ENCODE measurements at places on chromosomes 5 and 9.
A peak's percentile ranks its signal among the peaks of the same experiment; 100 is the strongest.

GRCh38 chr9:112103405-112103804 is 71.7 kb downstream of the SUSD1 start:
- DNase-seq = no peak

GRCh38 chr5:2303431-2304100 is 420.8 kb upstream of the IRX4 start:
- DNase-seq = no peak

DNA sequence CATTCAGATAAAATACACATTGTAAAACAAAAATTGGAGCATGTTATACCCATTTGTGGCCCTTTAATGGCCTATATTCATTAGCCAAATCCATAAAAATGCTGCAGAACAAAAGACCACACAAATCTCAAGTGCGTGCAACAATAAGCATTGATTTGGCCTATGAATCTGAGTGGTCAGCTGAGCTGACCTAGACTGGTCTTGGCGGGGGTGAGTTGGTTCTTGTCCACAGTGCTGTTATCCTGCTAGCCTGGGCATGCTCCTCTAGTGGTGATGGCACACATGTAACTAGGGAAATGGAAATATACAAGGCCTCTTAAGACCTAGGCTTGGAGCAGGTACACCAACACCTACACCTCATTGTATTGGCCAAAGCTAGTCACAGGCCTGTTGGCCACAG is 122.2 kb upstream of the TBCA start:
- DNase-seq = no peak

- no peak for DNase-seq
Measured at GRCh38 chr9:17757816-17758215, 178.9 kb downstream of the SH3GL2 start.

GRCh38 chr5:74433255-74433895 is 207.2 kb downstream of the ENC1 start:
- DNase-seq = no peak

GRCh38 chr9:101114317-101114716 is 85.8 kb downstream of the PLPPR1 start:
- DNase-seq = no peak

- DNase-seq = no peak
Measured at GRCh38 chr9:71941060-71941568, 29.7 kb downstream of the C9orf85 start.

GRCh38 chr9:93256878-93257807 is 73.2 kb downstream of the WNK2 start:
- no peak for DNase-seq

- no peak for DNase-seq
Measured at GRCh38 chr5:35066260-35066795, 18.6 kb upstream of the AGXT2 start.

DNA sequence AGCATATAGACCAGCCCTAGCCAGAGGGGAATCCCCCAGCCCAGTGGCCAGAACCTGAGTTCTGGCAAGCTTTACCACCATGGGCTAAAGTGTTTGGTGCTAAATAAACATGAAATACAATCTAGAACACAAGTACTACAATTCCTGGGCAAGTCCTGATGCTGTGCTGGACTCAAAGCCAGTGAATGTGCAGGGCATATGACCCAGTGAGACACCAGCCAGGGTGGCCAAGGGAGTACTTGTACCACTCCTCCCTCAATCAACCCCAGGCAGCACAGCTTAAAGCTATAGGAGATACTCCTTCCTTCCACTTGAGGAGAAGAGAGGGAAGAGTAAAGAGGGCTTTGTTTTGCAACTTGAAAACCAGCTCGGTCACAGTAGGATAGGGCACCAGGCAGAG is 63.6 kb downstream of the SSBP2 start:
- no peak for DNase-seq

DNA sequence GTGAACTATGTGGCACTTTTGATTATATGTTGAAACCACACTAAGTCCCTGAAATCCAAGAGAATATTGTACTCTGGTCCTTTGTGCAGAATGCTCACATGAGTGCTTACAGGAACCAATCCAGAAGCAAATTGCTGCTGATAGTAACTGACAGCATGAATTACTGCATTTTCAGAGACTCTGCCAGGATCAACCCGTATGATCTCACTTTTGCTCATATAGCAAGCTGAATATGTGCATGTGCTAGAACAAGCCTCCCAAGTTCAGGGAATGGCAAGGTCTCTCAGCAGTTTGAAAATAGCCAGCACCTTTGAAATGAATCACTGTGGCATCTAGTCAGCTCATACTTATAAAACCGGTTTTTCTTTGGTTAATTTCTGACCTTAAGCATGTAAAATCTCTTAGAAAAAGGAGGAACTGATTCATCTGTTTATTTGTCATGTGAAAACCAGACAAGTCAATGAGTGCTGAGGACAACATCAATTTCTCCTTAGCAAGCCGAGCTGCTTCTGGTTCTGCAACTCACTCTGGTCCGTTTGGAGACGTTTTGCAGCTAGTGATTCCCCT is 215.7 kb upstream of the ELL2 start:
- DNase-seq = no peak

DNA sequence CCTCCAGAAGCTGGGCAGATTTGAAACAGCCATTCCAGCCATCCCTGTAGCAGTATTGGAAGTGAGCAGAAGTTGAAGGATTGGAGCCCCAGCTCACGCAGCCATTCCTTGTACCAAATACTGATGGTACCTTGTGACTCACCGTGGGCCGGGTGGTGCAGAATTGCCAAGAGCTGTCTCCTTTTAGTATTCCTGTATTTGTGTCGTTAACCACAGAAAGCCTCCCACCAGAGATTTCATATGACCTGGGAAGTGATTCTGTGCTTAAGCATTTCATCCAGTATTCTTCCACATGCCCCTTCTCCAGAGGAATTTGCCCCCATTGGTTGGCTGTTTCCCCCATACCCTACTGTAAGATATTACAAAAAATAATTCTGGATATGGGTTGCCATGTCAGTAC is 17.7 kb upstream of the TLX3 start:
- DNase-seq = no peak

GRCh38 chr9:79542735-79543620 is 28.8 kb upstream of the TLE4 start:
- DNase-seq = no peak

DNA sequence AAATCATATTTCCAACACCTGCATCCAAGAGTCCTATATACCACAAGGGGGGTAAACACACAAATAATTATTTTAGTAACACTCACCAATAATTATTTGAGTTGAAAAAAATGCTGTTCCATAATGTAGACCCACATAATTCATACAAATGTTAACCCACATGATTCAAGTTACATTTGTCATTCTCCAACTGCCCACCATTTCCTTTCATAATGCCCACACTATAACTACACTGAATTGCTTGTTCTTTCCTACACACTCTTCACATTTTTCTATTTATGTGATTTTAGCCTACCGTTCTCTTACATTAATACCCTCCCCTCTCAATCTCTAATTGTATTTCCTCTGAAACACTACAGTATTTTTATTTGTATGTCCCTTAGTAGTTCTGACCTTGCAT is 35.9 kb upstream of the HK3 start:
- no peak for DNase-seq

- DNase-seq = no peak
Measured at GRCh38 chr5:10268100-10268499, 18.0 kb downstream of the CCT5 start.

DNA sequence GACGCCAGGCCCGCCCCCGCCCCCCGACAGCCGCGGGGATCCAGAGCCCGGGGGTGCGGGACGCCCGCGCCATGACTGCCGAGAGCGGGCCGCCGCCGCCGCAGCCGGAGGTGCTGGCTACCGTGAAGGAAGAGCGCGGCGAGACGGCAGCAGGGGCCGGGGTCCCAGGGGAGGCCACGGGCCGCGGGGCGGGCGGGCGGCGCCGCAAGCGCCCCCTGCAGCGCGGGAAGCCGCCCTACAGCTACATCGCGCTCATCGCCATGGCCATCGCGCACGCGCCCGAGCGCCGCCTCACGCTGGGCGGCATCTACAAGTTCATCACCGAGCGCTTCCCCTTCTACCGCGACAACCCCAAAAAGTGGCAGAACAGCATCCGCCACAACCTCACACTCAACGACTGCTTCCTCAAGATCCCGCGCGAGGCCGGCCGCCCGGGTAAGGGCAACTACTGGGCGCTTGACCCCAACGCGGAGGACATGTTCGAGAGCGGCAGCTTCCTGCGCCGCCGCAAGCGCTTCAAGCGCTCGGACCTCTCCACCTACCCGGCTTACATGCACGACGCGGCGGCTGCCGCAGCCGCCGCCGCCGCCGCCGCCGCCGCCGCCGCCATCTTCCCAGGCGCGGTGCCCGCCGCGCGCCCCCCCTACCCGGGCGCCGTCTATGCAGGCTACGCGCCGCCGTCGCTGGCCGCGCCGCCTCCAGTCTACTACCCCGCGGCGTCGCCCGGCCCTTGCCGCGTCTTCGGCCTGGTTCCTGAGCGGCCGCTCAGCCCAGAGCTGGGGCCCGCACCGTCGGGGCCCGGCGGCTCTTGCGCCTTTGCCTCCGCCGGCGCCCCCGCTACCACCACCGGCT is 1.0 kb downstream of the FOXE1 start:
- peak; percentile 38 for DNase-seq
